ENCODE measurements at places on chromosomes 1 and 21. TPM values are rescaled to one million over a fixed set of nuclear protein-coding genes. Genes with fewer than 3 reads are reported as not detected.

- DNase-seq, result no peak
These were observed 11.2 kb upstream of the ZNF124 start for GRCh38 chr1:247182994-247183393.

TMOD4 gene
- total RNA-seq, result 1.0 TPM

- DNase-seq, result no peak
These were observed 1.1 kb upstream of the ZNF692 start for GRCh38 chr1:248860007-248860406.

DNA sequence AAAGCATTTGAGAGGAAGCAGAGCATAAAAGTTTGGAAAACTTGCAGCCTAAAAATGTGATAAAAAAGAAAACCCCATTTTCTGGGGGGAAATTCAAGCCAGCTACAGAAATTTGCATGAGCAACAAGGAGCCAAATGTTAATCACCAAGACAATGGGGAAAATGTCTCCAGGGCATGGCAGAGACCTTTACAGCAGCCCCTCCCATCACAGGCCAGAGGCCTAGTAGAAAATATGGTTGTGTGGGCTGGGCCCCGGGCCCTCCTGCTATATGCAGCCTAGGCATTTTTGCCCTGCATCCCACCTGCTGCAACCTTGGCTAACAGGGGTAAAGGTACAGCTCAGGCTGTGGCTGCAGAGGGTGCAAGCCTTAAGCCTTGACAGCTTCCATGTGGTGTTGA is 299.6 kb upstream of the NCAM2 start:
- DNase-seq, result no peak

DNA sequence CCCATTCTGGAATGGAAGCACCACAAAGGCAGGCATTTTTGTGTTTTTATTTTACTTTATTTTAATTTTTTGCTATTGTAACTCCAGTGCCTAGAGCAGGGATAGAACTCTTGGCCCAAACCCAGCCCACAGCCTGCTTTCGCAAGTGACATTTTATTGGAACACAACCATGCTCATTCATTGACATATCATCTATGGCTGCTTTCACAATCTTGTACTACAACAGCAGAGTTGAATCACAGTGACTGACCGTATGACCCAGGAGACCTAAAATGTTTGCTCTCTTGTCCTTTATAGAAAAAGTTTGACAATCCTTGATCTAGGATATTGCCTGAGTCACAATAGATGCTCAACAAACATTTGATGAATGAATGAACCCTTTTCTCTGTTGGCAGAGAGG is 83.9 kb upstream of the ATP1A1 start:
- DNase-seq, result no peak

RPTN gene
- total RNA-seq, result not detected

C4BPA gene
- not detected for total RNA-seq

DNA sequence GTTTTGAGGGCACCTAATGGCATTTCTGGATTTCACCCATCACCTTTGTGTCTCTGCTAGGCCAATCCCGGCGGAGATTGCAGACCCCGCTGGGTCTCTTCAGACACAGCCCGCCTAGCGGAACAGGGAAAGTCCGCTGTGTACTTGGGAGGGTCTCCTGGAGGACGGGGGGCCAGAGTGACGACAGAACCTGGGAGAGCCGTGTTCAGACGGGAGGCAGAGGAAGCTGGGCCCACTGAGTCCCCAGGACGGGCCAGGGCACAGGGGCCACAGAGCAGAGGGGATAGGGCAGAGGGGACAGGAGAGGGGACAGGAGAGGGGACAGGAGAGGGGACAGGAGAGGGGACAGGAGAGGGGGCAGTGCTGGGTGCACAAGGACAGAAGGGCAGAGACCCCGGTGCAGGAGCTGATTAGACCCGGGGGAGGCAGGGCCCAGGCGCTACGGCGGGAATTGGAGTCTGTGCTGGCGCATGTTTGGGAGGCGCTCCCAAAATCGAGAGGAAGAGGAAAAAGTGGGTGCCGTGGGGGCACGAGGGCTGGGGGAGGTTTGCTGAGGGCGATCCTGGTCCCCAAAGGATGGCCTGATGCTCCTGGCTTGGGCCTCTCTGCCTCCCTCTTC is 12.7 kb downstream of the TRPM2 start:
- no peak for DNase-seq

GRCh38 chr1:88043834-88044233 is 640.2 kb upstream of the PKN2 start:
- no peak for DNase-seq

DNA sequence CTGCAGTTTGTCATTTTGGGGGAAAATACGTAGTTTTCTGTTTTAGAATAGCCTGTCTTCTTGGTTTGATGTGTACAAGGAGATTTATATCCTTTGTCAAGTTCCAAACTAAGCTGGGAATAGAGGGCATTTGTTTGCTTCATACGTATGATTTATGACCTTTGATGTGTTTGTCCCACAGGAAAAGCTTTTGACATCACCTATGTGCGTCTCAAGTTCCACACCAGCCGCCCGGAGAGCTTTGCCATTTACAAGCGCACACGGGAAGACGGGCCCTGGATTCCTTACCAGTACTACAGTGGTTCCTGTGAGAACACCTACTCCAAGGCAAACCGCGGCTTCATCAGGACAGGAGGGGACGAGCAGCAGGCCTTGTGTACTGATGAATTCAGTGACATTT is 79.9 kb downstream of the LAMC1 start:
- no peak for DNase-seq

NMNAT1 gene
- total RNA-seq, result 6.8 TPM

GRCh38 chr1:15765495-15766194 is 7.0 kb downstream of the FBLIM1 start:
- no peak for DNase-seq

SLC35F3 gene
- 2.8 TPM for total RNA-seq

Data from activated T-helper 2 cell treated with anti-CD3 and anti-CD28 coated beads, Interferon-gamma antibody, Interleukin-2, Interleukin-4, amounts not matched to agents 10 μg/mL and 5 μg/mL and 100 μg/mL, durations not matched to agents 14 hours and 24 hours and 36 hours (primary cell).